ENCODE measurements at places on chromosomes 12 and 14.
A peak's percentile ranks its signal among the peaks of the same experiment; 100 is the strongest.

GRCh38 chr12:122078141-122079032 lies at the start of gene MLXIP:
MLXIP (plus strand) TSS chr12:122078756; CDS start chr12:122078854, 98 bp downstream.
- DNase-seq, result peak; percentile 71

DNA sequence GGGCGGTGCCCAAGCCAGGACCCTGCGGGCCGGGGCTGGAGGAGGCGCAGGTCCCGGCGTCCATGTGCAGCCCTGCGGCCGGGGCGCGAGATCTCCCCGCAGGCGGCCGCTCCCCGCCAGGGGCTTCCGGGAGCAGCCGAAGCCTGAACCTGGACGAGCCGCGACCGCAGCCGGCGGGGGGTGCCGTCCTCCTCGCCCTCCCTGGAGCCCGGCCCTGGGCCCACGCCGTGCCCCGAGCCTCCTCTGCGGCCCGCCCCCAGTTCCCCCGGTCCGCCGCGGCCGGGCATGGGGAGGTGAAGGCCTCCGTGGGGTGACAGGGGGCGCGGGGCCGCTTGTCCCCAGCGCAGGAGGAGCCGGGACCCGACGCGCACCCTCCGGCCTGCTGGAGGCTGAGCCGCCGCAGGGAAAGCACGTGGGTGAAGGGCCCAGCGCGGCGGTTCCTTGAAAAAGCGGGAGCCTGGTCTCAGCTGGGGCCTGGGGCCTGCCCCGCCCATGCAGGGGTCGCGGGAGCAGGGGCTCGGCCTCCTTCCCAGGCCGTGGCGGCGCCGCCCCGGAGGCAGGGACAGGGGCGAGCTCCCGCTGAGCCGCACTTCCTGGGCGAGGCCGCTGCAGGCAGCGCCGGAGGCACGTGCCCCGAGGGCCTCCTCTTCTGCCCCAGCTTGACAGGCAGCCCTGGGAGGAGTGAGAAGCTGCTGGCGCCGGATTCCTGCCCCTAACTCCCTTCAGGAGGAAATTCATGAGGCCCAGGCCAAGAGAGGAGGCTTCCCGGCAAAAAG lies 55.6 kb upstream of the PPP2R5C start:
- DNase-seq, result peak; percentile 84

GRCh38 chr14:76863724-76864407 lies 37.7 kb downstream of the LRRC74A start:
- no peak for DNase-seq

DNA sequence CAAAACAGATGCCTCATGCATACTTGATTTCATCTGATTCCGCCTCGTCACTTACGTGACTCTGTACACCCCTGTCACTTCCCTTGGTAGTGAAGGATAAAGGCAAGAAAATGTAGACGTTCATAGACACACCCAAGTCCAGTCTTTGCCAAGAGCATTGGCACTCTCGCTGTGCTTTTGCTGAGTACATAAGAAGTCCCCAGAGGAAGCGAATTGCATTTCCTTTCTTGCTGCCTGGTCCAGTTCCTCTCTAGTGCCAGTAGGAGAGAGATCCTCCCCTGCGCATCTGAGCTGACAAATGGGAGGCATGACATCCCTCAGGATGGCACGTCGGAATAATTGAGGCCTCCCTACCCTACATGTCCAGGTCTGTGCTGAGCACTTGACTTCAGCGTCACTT lies 21.3 kb upstream of the RIN3 start:
- peak; percentile 64 for DNase-seq

- DNase-seq, result no peak
Measured at GRCh38 chr14:52988139-52988538, 37.3 kb upstream of the FERMT2 start.

GRCh38 chr12:26648584-26648983 lies 184.4 kb downstream of the ITPR2 start:
- no peak for DNase-seq

DNA sequence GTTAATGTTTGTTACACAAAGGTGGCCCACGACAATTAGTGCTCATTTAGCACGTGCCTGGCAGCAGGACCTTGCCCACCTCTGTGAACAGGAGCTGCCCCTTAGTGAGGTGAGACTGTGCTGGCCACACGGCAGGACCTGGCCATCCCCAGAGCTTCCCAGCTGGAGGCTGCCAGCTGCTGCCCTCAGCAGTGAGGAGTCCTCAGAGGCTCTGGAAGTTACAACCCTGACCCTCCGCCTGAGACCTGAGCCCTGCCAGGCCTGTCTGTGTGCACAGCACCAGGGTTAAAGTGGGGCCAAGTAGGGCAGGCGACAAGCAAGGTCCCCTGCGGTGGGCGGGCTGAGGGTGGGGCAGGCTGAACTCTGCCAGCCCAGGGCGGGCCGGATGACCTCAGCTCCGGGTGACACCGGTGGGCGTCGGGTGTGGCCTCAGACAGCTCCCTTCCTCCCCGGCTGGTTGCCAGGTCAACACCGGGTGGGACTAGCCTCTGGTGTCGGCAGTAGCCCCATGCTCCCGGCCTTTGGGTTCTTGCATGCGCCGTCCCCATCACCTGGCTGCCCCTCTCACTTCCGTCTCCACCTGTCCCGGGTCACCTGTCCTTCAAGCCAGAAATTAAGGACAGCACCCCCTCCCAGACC lies 9.2 kb upstream of the LBHD2 start:
- DNase-seq, result peak; percentile 49

Data from CD4-positive, alpha-beta T cell (primary cell).